Breast epithelium (tissue), 4 donors: ENCODE measurements at places on chromosomes 1 and 21. TPM values are rescaled to one million over a fixed set of nuclear protein-coding genes. Genes with fewer than 3 reads are reported as not detected.

- DNase-seq = no peak
Observed at GRCh38 chr1:20956272-20956671, 169.2 kb upstream of the HP1BP3 start.

The TTLL10 gene
- total RNA-seq = 0.15 TPM

- no peak for DNase-seq
Observed at GRCh38 chr21:39105341-39105765, 77.9 kb downstream of the PSMG1 start.

DNA sequence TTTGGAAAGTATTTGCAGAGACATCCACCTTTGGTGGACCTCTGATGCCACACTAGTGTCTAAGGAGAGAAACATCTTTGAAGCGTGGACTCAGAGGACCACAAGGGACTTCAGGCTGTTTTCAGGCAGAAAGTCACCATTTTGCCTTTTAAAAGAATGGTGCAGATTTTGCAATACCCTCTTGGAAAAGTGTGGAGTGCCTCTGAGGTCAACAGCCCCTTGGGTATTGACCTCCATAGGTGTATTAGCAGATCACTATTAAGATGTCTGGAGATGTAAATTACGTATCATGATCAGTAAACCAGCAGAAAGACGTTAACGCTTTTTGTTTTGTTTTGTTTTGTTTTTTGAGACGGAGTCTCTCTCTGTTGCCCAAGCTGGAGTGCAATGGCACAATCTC lies 87.0 kb downstream of the INTS7 start:
- no peak for DNase-seq

GRCh38 chr1:58409890-58410289 lies 136.6 kb downstream of the OMA1 start:
- no peak for DNase-seq

- DNase-seq = peak; percentile 63
Observed at GRCh38 chr1:33152685-33153432, 29.0 kb downstream of the TRIM62 start.
